ENCODE measurements at places on chromosomes 2 and 18.

DNA sequence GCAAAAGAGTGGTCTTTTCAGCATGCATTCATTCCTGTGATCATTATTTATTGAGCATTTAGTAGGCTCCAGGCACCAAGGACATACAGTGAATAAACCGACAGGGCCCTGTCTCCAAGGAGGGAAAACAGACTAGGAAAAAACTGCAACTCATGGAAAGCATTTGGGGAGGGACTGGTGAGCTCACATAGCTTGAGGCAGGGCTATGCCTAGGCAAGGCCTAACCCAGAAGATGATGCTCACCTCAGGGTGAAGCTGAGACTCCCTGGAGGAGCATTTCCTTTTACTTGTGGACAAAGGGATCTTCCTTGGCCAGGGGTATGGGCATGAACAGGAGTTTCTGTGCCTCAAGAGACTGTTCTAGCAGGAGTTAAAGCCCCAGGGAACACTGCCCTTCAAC lies 3.9 kb downstream of the CXCR1 start:
- no peak for DNase-seq

DNA sequence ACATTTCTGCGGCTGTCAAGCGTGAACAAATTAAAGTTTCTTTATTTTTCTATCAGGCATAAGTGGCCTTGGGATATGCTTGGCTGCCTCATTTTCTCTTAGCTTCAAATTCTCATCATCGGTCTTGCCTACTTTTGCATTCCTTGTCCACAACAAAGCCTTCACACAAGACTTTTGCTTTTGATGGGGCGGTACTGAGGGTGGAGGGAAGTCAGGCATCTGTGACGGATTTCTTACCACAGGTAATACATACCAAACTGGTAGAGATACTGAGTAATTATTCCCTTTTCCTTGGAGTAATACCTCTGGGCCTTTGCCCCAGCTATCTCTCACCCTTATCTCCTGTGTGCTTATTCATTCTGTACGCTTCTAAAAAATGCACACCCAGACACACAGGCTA lies 468.3 kb upstream of the RGPD4 start:
- DNase-seq: no peak

GRCh38 chr2:17643031-17643615 lies 102.6 kb downstream of the VSNL1 start:
- DNase-seq: no peak

GRCh38 chr18:25350489-25351251 lies 1.3 kb downstream of the ZNF521 start:
- DNase-seq: peak; percentile 84

- no peak for DNase-seq
Observed at GRCh38 chr18:26943906-26944305, 78.4 kb upstream of the AQP4 start.

GRCh38 chr18:32301361-32301760 lies 111.5 kb downstream of the MEP1B start:
- no peak for DNase-seq

DNA sequence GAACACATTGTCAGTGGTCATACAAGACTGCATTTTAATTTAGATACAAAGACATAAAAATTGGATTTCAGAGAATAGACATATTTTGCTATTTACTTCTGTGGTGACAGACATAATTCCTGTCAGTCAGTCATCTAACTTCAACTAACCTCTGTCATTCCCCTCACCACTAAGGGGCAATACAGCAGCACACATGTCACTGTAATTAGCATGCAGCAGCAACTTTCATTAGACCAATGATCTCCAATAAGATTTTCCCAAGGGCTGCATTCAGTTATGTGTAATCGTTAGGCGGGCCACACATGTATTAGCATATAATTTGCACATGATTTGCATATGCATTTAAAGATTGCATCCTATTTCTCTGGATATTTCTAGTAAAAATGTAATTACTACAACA lies 624.5 kb downstream of the NR4A2 start:
- no peak for DNase-seq

DNA sequence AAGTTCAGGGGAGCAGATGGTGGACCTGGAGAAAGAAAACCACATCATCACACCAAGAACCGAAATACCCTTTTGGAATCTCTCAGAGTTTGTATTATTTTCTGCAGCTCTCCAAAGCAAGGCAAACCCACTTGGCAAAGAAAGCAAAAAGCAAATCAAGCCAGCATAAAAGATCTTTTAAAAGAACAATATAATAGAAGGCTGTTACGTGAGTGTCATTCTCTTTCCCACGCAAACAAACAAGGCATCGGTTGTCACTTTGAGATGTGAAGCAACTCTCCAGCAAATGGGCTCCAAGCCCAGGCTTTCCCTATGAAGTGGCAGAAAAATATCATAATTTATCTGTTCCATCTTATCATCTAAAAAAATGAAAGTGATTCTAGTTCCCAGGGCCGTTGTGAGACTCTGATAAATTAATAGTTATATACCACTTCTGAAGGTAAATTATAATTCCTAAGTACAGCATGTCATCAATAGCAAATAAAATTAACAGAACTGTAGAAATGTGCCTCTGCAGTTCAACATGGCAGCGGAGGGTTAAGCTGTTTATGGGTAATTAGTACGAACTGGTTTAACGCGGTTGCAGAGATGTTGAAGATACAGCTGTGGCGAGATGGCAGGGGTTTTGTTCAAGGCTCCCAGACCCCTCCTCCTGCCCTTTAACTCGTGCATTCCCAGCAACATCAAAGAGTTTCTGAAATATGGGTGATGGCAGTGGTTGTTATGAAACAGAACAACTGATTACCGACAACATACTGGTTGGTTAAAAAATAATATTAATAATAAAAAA lies 89.2 kb downstream of the EPHA4 start:
- no peak for DNase-seq

DNA sequence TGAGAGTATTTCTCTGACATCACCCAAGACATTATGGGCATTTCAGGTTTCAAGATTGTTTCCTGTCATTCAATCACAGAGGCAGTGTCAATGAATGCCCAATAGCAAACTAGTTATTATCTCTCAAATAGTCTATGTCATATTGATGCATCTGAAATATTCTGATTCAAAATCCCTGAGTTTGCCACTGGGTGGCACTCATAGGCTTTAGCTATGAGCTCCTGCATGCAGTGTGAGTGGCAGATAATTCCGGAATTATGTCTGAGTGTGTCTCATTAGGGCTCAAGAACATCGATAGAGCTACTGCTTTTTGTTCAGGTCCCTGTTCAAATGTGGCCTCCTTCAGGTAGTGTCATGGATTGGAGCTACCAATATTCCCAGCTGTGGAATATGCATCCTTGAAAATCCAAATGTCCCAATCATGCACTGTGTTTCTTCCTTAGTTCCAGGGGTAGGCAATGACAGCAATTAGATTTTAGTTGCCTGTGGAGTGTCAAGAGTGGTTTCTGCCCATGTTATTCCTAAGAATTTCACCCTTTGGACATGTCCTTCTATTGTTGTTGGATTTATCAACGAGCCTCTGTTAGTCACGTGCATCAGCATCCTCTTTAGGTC lies 7.8 kb upstream of the OR6B3 start:
- peak; percentile 26 for DNase-seq

DNA sequence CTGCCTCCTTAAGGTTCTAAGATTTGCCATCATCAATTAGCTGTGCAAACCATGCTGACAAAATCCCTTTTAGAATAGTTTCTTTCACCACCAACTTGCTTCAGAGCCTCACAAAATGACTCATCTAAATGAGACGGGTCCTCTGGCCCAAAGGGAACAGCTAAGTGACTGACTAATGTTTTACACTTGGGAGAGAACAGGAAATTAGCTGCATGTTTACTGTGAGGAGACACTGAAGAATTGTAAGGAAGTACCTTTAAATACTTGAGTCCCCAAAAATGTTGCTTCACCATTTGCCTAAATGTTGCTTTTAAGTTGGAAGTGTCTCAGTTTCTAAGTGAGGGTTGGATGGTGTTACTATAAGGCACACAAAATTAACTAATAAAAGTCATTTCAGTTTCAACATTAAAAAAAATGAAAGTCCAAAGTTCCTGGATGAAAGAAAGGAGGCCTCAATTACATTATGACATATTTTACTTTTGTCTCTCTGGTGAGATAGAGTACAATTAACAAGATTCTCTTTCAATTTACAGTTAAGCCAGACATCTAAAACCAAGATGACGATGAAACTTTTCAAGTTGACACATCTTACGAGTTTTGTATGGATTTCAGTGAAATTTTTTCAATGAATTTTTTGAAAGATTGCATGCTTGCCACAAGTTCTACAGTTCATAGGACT lies 229.1 kb upstream of the FN1 start:
- DNase-seq: no peak

- no peak for DNase-seq
Observed at GRCh38 chr2:78778756-78779510, 246.6 kb upstream of the REG3G start.

DNA sequence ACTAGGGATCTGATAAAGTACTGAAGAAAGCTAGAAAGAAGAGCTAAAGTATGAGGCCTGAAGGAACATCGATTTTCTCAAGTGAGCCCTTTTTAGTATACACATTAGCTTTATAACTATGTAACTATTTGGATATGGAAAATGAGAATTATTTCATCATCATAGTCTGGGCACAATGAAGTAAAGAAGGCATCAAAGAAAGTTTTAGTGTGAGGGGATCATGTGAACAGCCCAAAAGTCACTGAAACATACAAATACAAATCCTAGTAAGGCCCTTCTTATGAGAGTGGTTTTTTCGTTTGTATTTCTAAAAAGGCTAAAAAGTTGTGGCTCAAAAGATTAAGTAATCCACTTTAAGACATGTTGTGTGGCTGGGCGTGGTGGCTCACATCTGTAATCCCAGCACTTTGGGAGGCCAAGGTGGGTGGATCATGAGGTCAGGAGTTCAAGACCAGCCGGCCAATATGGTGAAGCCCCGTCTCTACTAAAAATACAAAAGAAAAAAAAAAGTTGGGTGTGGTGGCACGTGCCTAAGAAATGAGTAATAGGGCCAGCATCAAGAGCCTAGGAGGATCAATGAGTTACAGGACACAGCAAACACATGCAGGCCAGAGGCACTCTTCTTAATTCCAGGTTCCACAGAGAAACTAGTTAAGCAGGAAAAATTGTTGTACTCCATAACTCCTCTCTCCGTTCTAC lies 61.9 kb downstream of the PUM2 start:
- no peak for DNase-seq

GRCh38 chr2:141301551-141301950 lies 829.3 kb downstream of the LRP1B start:
- no peak for DNase-seq

GRCh38 chr18:48035556-48035860 lies 105.0 kb upstream of the SMAD2 start:
- DNase-seq: no peak

GRCh38 chr2:44543773-44544725 lies 182.3 kb downstream of the CAMKMT start:
- DNase-seq: no peak

DNA sequence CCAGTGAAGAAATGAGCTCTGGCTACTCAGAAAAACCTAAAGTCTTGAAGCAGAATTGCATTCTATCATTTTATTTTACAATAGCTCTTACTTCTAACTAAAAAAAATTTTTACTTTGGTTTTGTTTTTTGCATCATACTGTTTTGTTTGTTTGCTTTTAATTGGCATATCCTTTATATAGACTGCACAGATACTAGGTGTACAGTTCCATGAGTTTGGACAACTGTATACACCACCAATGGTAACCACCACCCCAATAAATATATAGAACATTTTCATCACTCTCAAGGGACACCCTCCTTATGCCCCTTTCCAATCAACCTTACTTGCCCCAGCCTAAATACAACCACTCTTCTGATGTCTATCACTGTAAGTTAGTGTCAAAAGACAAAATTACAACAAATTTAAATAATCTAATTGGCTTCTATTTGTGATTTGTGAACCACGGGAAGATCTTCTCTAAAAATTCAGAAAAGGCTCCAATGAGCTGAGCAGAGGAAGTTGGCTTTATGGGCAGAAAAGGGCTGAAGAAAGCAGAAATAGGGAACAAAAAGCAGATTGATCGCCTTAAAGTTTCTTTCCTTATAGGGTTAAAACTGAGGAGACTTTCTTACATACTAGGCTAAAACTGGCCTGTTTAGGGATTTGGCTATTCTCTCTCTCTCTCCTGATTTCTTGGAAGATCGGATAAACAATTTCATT lies 22.2 kb upstream of the SOS1 start:
- no peak for DNase-seq

DNA sequence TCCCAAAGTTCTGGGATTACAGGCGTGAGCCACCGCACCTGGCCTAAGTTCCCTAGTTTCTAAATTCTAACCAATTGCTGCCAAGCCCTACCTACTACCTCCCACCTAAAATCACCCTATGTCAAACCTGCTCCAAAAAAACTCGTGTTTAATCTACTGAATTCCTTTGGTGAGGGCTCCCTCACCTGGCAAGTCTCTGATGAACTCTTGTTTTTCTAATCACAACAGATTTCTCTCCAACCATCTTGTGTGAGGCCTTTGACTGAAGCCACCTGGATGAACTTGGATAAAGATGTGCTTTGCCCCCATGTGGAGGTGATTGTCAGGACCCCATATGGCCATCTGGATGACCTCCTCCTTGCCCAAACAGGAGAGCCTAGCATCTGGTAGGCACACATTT lies 17.4 kb upstream of the SLC35G4 start:
- DNase-seq: no peak

DNA sequence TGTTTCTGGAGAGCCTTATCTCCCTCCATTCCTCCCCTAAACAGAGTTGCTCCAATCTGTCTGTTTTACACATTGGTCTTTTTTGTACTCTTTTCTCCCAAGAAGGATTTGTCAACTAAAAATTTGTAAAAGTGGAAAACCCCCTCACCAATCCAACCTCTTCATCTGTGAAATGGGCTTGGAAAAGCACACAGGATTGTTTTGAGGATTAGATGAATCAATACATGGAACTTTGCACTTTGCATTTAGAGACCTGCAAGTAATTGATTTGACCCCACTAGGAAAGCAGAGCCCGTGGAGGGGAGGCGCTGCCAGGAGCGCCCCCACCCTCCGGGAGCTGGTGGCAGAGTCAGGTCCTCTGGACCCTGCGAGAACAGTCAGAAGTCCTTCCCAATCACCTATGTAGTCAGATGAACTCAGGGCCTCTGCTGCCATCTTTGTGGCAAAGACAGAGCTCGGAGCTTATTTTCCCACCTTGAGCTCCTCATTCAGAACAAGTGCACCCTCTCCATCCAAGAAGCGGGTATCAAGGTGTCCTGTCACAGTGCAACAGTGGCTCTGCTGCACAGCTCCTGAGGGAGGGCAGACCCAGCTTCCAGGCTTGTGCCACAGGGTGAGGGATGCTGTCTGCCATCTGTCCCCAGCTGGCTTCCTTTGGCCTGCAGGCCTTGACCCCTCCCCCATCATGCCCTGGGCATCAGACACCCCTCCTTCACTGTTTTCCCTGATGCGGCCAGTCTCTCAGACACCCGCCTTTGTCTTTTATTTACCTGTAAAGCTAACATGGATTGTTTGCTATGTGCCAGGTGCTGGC lies 1.7 kb upstream of the TMEM185B start:
- no peak for DNase-seq

DNA sequence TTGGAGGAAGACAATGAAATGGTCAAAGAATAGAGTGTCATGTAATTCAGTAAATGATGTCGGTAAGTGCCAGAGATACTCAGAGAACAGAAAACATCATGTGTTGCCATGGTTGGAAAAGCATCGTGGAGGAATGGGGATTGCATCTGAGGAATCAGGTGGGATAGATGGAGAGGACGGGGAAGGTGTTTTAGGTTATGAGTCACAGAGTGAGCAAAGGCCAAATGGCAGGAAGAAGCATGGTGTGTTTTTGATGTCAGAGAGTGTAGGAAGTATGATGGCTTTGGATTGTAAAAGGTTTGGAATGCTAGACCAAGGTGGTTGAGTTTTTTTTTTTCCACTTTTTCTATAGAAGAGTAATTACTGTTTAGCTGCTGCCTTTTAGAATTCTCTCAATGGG lies 27.5 kb upstream of the CD28 start:
- no peak for DNase-seq

Data from hindlimb muscle (tissue), 1 donor.